ENCODE measurements at places on chromosomes 7 and 10.
A peak's percentile ranks its signal among the peaks of the same experiment; 100 is the strongest.

DNA sequence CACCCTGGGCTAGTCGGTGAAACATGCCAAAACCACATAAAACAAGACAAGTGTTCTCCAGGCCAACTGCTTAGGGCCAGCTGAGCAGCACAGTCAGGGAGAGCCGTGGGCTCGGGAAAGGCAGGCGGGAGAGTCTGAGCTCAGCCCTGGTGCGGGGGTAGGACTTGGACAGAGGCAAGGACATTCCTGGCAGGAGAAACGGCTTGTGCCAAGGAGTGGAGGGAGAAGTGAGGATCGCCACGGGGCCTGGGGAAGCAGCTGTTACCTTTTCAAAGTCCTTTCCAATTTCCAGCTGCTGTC lies 4.2 kb downstream of the ELN start:
- no peak for DNase-seq

DNA sequence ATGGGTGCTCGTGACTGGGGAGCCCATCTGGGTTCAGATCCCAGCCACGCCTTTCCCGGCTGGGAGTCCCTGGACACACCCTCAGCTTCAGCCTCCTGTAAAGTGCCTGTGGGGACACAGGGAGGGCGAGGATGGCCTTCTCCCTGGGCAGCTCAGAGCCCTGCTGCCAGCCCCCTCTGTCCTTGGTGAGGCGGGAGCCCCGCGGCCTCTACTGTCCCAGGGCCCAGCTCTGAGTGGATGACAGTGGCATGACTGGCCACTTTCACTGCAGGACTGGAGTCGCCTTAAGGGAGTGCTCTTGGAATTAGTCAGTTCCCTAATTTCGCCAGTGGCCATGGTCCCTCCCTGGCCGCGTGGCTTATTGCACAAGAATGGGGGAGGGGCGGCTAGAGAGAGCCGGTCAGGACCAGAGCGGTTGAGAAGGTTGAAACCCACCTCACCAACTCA lies 4.6 kb downstream of the BRI3 start:
- peak; percentile 91 for DNase-seq

GRCh38 chr10:103231047-103231551 lies 14.6 kb upstream of the RPEL1 start:
- DNase-seq = peak; percentile 95

GRCh38 chr10:24463611-24464426 lies 254.9 kb downstream of the KIAA1217 start:
- DNase-seq = peak; percentile 87

DNA sequence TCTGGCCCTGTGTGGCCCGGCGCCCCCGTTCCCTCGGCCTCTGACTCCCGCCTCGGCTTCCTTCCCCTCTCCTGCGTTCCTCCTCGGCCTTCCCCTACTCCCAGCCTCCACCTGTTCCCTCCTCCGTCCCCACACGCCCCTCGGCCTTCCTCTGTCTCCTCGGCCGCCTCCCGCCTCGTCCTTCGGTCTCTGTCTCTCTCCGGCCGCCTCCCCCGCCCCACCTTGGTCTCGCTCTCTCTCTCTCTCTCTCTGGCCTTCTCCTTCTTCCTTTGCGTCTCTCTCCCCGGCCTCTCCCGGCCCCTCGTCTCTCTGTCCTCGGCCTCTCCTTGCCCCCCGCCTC lies 588 bp downstream of the GET4 start:
- peak; percentile 5 for DNase-seq

GRCh38 chr10:73850211-73850610 lies 24.1 kb downstream of the CAMK2G start:
- DNase-seq = no peak

- peak; percentile 43 for DNase-seq
These were observed 45.6 kb upstream of the SGCE start for GRCh38 chr7:94701555-94701973.

GRCh38 chr7:676246-676971 lies 50.1 kb upstream of the DNAAF5 start:
- DNase-seq = no peak

DNA sequence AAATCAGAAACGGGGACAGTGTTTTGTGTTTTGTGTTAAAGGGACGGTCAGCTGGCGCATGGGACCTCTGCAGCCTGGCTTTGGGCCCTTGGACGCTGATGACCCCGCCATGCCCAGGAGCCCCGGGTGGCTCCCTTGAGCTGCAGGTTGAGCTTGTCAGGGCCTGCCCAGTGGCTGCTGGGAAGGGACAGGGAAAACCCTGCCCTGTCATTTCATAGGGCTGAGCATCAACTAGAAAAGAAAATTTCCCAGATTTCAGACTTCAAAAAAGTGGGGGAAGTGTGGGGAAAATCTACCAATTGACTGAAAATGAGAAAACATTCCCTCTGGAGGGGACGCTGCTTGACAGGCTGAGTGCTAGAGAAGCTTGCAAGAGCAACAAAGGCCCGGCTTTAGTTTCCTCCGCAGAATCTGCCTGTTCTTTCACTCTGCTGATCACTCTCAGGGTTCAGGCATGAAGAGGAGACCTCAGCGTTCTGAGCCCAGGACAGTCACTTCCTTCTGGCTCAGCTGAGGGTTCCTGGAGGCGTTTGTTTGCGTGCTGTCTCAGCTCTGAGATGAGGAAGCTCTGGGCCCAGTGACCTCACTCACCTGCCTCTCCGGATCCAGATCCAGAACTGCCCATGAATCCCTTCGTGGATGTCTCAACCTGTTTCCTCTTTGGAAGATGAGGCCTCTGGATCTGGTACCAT lies 18.6 kb upstream of the DNAJB6 start:
- no peak for DNase-seq

DNA sequence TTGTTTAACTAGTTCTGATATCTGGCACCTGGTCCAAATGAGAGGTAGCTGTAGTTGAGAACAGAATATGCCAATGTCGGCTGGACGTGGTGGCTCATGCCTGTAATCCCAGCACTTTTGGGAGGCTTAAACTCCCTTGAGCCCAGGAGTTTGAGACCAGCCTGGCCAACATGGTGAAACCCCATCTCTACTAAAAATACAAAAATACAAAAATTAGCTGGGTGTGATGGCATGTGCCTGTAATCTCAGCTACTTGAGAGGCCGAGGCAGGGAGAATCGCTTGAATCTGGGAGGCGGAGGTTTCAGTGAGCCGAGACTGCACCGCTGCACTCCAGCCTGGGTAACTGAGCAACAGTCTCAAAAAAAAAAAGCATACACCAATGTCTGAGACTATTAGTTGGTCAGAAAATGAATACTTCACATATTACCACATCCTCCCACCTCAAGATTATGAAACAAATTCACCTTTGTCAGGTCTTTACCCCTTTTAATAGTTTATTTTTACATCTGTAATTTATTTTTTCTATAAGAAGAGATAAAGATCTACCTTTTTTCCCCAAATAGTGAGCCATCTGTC lies 38.8 kb downstream of the EPC1 start:
- DNase-seq = no peak

DNA sequence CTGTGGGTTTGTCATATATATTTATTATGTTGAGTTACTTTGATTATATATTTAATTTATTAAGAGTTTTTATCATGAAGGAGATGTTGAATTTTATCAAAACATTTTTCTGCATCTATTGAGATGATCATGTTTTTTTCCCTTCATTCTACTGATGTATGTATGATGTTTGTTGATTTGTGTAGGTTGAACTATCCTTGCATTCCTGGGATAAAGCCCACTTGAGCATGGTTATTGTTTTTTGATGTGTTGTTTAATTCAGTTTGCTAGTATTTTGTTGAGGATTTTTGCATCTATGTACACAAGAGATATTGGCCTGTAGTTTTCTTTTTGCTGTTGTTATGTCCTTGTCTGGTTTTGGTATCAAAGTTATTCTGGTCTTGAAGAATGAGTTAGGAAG lies 31.1 kb downstream of the SCART1 start:
- no peak for DNase-seq

GRCh38 chr10:93220296-93221170 lies 146.8 kb downstream of the CYP26A1 start:
- DNase-seq = no peak

GRCh38 chr7:42338231-42338915 lies 101.4 kb upstream of the GLI3 start:
- DNase-seq = no peak
